ENCODE measurements at places on chromosomes 6 and 20.
A peak's percentile ranks its signal among the peaks of the same experiment; 100 is the strongest.

- peak; percentile 67 for DNase-seq
Observed at GRCh38 chr6:89311853-89312531, 3.1 kb downstream of the GABRR2 start.

DNA sequence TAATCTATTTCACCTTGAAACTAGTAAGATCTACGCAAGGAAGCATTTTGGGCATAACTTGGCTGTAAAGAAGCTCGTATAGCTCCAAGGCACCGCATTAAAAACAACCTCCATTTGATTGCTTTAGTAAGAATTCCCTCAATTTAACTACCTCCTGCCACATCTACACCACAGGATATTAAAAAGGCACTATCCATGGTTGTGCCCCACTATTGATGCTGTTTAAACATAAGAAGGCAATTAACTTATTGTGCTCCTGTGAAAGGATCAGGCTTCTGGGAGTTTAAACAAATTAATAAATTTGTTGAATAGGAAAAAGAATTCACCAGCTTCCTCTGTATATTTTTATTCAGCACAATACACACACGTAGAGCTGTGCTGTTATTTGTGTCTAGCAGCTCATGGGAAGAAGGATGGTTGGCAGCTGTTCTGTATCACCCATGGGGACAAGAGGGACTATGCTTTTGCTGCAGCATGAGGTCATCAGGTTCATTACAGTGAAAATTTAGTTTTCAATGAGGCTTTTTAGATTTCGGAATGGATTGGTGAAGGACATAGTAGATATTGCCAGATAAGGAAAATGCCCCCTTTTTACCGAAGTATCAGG, 513.3 kb downstream of the HAO1 start:
- DNase-seq, result no peak

DNA sequence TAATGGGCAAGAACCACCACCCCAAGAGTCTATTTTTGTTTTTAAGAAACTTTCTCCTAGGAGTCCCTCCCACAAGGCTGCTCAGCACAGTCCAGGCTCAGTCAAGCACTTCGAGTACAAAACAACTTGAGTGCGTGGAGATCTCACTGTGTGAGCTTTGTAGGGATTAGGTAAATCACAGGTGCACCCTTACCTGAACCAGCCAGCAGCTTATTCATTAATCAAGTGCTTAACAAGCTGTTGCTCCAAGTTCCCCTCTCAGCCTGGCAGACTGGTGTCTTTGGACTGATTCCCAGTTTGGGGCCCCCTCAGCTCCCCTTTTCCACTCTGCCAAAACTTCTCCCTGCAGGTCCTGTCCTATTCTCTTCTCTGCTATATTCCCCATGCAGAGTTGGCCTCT, 133.1 kb downstream of the LY86 start:
- DNase-seq, result no peak

- no peak for DNase-seq
Observed at GRCh38 chr6:17729223-17730077, 22.7 kb upstream of the NUP153 start.

DNA sequence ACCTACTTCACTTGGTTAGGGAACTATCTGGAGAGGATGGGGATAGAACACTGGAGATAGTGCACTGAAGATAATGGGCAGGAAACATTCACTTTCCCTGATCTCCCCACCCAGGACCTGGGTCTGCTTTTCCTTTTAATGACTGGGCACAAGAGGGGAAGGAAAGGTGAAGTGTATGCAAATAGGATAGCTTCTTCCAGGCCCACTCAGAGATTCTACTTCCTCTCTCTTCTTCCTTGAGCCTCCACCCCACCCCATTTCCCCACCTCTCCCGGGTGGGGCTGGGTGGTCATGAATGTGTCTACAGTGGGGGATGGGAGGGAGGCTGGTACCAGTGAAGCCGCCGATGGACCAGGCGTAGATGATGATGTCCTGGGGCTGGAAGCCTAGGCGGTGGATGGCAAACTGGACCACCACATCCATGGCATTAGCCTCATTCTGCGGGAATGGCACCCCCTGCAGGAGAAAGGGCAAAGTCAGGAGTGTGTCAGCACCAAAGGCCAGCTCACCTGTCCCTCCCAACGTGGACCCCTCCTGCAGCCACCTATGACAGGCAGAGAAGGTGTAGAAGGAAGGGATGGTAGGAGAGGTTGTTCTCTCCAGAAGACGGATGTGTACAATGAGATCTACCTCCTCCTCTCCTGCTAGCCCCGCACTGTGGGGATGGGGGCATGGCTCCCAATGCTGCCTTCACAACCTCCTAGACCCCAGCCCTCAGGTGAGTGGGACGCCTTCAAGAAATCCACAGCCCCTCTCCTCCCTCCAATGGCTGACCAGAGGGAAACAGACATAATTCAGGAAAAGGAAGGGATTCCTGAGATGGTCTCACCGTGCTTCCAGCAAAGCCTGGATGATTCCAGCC, 8.6 kb upstream of the LY6G5C start:
- no peak for DNase-seq

- DNase-seq, result no peak
Observed at GRCh38 chr6:147418523-147418922, 90.0 kb upstream of the SAMD5 start.

GRCh38 chr6:96236471-96236870, 220.7 kb downstream of the FUT9 start:
- no peak for DNase-seq

- no peak for DNase-seq
Observed at GRCh38 chr6:64520050-64520449, 884.4 kb downstream of the PHF3 start.

- no peak for DNase-seq
Observed at GRCh38 chr6:105432797-105433196, 29.9 kb upstream of the PREP start.

GRCh38 chr6:79586548-79586947, 44.6 kb upstream of the SH3BGRL2 start:
- no peak for DNase-seq

- no peak for DNase-seq
Observed at GRCh38 chr20:33408716-33409654, 7.7 kb upstream of the CDK5RAP1 start.

- DNase-seq, result peak; percentile 67
Observed at GRCh38 chr20:25077610-25078169, 4.3 kb downstream of the VSX1 start.

- no peak for DNase-seq
Observed at GRCh38 chr6:75272145-75272840, 12.3 kb downstream of the TMEM30A start.

- no peak for DNase-seq
Observed at GRCh38 chr20:57491373-57491772, 33.6 kb downstream of the CTCFL start.

GRCh38 chr20:48763216-48763914, 64.4 kb downstream of the PREX1 start:
- no peak for DNase-seq

GRCh38 chr6:132623106-132623845, 799 bp downstream of the TAAR2 start:
- no peak for DNase-seq

- DNase-seq, result no peak
Observed at GRCh38 chr20:36040571-36040970, 72.2 kb downstream of the CNBD2 start.

- DNase-seq, result no peak
Observed at GRCh38 chr6:47076422-47077344, 34.6 kb upstream of the ADGRF1 start.

- no peak for DNase-seq
Observed at GRCh38 chr6:39199976-39200375, 29.3 kb downstream of the KCNK5 start.

DNA sequence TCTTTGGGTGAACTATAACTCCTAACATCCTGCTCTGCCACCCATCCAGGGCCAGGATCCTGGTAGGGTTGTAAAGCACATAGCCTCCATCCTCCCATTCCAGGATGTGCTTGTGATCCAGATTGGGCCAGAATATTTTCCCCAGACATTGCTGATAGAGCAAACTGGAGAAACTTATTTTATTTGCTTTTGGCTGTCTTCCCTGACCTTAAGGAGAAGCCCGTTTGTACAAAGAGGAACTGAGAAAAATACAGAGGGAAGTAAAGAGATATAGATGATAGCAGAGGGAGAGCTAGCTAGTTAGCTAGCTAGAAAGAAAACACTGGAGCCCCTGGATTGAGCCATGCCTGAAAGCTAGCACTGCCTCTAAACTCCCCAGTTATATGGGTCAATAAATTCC, 9.0 kb upstream of the HDAC2 start:
- no peak for DNase-seq

- DNase-seq, result no peak
Observed at GRCh38 chr20:1440024-1440423, 26.6 kb downstream of the NSFL1C start.

DNA sequence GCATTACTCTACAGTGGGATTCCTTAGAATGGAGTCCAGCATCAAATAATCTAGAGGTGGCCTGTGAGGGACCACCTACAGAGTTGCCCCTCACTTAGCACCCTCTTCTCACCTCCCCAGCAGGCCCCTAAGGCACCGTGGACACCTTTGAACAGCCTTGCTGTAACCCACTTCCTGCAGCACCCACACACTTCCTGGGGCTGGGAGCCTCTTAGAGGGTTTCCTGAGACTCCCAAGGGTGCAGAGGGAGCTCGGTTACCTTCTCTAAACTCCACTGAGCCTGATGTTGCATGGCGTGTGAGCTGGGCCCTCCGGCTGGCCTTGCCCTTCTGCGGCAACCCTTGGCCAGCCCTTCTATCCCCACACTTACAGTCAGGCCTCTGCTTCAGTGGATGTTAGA, 7.3 kb upstream of the SIRPG start:
- no peak for DNase-seq

- DNase-seq, result no peak
Observed at GRCh38 chr6:8082572-8082953, 18.4 kb upstream of the BLOC1S5 start.

DNA sequence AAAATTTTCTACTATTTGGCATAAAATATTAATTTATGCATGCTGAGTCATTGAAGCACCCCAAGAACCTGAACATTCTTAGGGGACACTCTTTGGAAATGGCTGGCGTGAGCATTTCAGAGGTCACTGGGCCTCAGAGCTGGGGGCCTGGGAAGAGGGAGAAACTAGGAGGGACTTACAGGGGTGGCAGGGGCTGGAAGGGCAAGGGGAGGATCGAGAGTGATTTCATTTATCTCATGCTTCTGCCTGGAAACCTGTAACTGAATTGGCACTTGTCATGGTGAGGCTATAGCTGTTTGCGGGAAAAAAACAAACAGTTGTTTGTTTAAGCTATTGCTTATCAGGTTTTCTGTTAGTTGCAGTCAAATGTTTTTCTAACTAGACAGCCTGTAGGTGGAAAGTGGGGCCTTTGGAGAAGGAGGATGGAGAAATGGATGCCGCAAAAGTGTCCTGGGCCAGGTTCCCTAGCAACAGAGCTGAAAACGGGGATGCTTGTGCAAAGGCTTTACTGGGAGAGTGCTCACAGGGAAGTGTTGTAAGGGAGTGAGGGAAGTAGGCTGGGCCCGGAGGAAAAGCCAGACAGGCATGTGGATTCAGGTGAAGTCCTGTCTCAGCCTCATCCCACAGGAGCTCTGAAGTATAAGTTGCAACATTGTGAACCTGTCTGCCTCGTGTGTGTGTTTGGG, 36.4 kb upstream of the KAT14 start:
- no peak for DNase-seq

DNA sequence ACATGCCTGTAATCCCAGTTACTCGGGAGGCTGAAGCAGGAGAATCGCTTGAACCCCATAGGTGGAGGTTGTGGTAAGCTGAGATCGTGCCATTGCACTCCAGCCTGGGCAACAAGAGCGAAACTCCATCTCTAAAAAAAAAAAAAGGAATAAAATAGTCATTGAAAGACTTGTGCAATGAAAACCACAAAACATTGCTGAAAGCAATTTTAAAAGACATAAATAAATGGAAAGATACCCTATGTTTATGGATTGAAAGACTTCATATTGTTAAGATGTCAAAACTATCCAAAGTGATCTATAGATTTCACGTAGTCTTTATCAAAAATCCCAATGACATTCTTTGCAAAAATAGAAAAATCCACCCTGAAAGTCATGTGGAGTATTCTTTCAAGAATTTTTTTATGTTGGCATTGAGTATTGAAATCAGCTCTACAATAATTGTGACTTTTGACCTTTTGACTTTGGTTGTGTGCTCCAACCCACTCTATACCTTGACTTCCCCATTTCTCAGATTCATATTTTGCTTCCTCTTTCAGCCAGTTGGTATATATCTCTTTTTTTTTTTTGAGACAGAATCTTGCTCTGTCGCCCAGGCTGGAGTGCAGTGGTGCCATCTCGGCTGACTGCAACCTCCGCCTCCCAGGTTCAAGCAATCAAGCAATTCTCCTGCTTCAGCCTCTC, 45.5 kb upstream of the SLC23A2 start:
- DNase-seq, result no peak

- no peak for DNase-seq
Observed at GRCh38 chr6:88890394-88890793, 73.0 kb downstream of the RNGTT start.

DNA sequence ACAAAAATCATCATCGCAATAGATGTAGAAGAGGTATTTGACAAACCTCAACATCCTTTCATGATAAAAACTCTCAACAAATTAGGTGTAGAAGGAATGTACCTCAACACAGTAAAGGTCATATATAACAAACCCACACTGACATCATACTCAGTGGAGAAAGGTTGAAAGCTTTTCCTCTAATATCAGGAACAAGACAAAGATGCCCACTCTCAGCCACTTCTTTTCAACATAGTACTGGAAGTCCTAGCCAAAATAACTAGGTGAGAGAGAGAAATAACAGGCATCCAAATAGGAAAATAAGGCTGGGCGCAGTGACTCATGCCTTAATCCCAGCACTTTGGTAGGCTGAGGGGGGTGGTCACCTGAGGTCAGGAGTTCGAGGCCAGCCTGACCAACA, 95.8 kb downstream of the ZDHHC14 start:
- DNase-seq, result no peak

GRCh38 chr6:165774903-165775601, 112.0 kb upstream of the PDE10A start:
- DNase-seq, result no peak

GRCh38 chr6:159751448-159751847, 10.4 kb upstream of the ACAT2 start:
- no peak for DNase-seq

- DNase-seq, result no peak
Observed at GRCh38 chr6:168171673-168172353, 92.8 kb upstream of the FRMD1 start.

DNA sequence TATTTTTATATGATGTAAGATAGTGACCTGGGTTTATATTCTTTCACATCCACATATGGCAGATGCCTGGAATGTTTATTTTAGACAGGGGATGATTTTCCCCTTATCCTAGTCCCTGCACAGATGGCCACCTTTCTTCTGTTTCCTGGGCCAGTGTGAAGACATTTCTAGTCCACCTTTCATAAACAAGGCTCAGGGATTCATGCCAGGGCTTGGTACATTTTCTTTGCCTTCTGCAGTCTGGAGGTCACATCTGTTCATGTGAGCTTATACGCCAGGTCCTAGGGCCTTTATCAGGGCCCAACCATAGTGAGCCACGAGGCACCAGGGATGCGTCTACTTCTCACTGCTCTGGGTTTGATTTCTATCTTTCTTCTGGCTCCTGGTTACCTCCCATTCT, 38.0 kb upstream of the ERVFRD-1 start:
- no peak for DNase-seq

DNA sequence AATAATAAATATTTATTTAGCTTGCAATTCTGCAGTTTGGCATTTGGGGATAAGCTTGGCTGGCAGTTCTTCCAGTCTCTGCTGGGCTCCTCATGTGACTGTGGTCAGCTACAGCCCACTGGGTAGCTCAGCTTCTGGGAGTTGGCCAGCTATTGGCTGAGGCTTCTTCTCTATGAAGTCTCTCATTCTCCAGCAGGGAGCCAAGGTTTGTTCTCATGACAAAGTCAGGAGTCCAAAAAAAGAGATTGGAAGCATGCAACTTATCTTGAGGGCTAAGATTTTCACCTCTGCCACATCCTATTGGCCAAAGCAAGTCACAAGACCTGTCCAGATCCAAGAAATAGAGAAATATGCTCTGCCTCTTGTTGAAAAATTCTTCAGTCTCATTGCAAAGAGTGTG, 94.6 kb downstream of the SNAP25 start:
- DNase-seq, result no peak
